ENCODE measurements at places on chromosomes 7 and 10. TPM values are rescaled to one million over a fixed set of nuclear protein-coding genes. Genes with fewer than 3 reads are reported as not detected.

Gene CNPY1
- total RNA-seq = not detected

Gene COL28A1
- total RNA-seq = 0.17 TPM

Gene AP3M1
- total RNA-seq = 24.0 TPM

Gene GIMAP6
- not detected for total RNA-seq

Gene GPR85
- 5.2 TPM for total RNA-seq

Gene PTF1A
- total RNA-seq = not detected

Gene NPFFR1
- total RNA-seq = not detected

Gene MLXIPL
- total RNA-seq = 2.4 TPM

Gene CASTOR2
- 11.1 TPM for total RNA-seq

Gene LIPF
- not detected for total RNA-seq

Gene PROSER2
- total RNA-seq = 4.7 TPM

Gene TMEM248
- total RNA-seq = 115 TPM

Gene ATRNL1
- total RNA-seq = 1.6 TPM

Measured in bronchus fibroblast of lung (primary cell).